Panc1 (cell line): ENCODE measurements at places on chromosomes 12 and 14. TPM values are rescaled to one million over a fixed set of nuclear protein-coding genes. Genes with fewer than 3 reads are reported as not detected.

- DNase-seq, result no peak
Observed at GRCh38 chr12:29282031-29282816, 98.7 kb downstream of the ERGIC2 start.

DNA sequence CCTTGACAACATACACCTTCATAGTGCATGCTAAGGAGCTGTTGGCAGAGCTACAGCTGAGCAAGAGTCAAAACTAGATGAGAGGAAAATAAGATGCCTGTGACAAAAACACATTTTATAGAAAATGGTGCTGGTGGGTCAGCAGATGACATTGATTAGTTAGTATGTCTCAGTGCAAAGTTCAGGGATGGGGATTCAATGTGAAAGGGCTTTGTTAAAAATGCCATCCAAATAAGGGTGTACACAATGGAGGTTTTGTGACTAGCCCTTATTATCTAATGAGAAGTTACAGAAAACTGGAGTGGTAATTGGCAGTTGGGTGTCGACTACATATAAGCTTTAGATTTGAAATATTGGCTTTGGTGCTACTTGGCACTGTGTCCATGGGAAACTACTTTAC, 169.0 kb downstream of the MON2 start:
- no peak for DNase-seq

GRCh38 chr12:121495746-121496145, 85.1 kb downstream of the KDM2B start:
- DNase-seq, result no peak

- DNase-seq, result no peak
Observed at GRCh38 chr12:108000111-108000510, 129.0 kb upstream of the WSCD2 start.

- no peak for DNase-seq
Observed at GRCh38 chr12:118327391-118327790, 45.3 kb downstream of the TAOK3 start.

DNA sequence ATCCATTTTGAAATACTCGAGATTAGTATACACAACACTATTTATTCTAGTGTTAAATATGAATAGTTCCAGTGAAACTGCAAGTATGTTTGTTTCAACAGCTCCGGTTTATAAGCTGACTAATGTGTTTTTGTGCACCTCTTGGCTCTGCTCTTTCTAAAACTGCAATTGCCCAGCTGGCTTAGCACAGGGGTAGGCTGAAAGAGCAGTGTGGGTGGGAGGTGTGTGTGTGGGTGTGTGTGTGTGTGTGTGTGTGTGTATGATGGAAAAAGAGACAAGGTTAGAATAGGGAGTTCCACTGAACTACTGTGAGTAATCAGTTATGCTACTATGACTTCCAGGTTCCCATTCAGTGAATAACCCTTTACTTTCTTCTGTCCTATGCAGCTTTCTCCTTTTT, 37.8 kb upstream of the DDHD1 start:
- no peak for DNase-seq

- no peak for DNase-seq
Observed at GRCh38 chr14:99576761-99577705, 27.0 kb downstream of the CCDC85C start.

GRCh38 chr14:53539489-53540126, 386.5 kb upstream of the DDHD1 start:
- DNase-seq, result peak; percentile 53

DNA sequence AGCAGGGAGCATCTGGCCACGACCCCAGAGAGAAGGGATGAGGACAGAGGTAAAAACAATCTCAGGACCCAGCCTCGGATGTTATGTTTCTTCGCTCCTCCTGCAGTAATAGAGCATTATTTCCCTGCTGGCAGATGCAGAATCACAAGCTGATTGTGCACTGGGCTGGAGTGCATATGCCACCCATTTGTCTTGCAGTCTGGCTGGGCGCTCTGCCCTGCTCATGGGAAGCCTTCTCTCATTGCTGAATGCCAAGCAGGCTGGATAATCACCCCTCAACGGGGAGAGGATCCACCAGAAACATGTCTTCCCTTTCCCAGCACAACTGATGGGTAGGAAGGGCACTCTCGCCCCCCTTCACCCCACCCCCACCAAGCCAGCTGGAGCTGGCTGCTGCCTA, 8.5 kb upstream of the VASH1 start:
- no peak for DNase-seq

DNA sequence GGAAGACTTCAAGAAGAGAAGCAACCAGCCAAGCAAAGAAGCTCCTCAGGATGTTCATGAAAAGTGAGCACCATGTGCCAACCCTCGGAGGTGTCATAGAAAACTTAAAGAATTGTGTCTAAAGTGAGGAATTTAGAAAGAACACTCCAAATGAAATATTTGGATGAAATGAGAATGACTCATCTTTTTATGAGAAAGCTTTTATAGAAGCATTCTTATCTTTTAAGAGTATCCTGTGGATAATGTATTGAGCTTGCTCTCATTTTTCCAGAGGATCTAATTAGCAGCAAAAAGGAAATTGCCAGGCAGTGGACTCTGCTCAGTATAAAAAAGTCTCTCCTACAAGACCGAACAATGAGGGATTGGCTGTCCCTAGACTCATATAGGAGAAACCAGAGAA, 454.9 kb downstream of the LRIG3 start:
- no peak for DNase-seq

DNA sequence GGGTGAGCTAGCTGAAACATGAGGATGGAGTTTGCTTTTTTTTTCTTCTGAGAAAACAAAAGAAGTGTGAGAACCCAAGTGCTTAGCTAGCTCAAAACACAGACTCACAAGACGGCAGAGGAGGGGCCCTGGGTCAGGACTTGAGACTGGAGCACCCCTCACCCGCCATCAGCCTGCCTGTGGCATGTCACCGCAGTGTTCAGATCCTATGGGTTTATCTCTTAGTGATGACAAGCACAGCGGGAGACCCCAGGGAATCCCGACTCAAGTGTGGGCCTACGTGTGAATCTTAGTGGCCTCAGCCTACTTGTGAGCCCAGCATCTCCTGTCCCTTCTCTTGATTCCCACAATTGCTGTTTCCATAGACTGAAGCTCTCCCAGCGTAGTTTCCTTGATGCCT, 22.9 kb downstream of the DYRK4 start:
- DNase-seq, result no peak

GRCh38 chr12:124153392-124153791, 141.5 kb upstream of the RFLNA start:
- no peak for DNase-seq

DNA sequence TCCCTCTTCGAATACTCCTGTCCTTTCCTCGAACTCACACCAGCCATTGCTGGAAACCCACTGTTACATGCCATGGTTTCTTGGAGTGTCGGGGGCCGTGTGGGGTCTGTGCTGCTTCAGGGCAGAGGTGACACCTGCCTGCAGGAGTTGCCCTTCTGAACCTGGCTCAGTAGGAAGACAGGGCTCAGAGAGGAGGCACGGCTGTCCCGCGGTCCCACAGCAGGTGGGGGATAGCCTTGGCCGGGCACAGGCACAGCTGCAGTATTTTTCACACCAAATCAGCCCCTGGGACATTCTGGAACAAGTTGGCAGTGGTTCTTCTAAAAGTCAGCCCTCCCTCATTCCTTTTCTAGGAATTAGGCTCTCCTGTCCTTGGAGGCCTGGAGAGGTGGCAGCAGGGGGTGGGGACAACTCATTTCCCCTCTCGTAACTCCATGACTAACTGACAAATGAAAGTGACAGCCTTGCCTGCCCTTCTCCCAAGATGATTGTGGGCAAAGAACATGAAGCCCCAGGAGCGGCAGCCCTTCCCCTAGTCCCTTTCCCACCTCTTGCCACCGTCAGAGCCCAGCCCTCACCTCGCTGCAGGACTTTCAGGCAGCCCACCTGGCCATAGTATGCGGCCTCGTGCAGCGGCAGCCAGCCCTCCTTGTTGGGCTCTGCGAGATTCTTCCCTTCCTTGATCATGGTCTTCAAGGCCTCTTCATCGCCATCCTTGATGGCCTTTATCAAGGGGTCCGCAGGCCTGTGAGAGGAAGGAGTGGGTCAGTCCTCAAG, 22.4 kb downstream of the ASB2 start:
- DNase-seq, result no peak

- no peak for DNase-seq
Observed at GRCh38 chr12:123171967-123172366, 21.1 kb upstream of the PITPNM2 start.

DNA sequence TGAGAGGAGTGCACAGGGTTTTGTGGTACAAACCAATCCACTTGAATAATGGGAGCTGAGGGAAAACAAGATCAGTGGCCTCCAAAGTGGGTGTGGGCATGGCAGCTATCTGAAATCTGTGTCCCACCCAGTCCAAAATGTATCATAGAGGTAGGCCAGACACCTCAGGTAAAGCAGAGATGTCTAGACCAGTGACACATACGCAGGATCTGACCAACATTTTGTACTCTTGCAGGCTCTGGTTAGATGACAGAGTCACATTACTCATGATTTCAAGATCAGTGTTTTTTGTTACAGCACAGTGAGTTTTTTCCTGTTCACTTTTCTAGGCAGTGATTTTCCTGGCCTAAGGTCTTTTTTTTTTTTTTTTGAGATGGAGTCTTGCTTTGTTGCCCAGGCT, 211.8 kb downstream of the PCNX1 start:
- no peak for DNase-seq

DNA sequence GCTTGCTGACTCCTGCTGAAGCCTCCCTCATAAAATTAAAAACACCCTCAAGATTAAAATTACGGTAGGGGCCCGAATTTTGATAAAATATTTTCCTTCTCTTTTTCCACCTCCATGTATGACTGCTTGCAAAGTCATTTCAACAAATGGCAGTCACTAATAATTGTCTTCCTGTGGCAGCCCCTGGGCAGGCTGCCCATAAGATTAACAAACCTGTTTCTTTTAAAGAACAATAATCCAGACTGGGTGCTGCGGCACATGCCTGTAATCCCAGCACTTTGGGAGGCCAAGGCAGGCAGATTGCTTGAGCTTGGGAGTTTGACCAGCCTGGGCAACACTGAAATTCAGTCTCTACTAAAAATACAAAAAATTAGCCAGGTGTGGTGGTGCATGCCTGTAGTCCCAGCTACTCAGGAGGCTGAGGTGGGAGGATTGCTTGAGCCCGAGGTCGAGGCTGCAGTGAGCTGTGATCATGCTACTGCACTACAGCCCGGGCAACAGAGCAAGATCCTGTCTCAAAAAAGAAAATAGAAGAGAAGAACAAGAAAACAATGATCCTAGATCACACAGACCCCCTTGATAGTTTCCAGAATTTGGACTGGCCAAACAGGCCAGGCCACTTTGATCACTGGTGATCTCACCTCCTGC, 8.7 kb downstream of the SAV1 start:
- no peak for DNase-seq

DNA sequence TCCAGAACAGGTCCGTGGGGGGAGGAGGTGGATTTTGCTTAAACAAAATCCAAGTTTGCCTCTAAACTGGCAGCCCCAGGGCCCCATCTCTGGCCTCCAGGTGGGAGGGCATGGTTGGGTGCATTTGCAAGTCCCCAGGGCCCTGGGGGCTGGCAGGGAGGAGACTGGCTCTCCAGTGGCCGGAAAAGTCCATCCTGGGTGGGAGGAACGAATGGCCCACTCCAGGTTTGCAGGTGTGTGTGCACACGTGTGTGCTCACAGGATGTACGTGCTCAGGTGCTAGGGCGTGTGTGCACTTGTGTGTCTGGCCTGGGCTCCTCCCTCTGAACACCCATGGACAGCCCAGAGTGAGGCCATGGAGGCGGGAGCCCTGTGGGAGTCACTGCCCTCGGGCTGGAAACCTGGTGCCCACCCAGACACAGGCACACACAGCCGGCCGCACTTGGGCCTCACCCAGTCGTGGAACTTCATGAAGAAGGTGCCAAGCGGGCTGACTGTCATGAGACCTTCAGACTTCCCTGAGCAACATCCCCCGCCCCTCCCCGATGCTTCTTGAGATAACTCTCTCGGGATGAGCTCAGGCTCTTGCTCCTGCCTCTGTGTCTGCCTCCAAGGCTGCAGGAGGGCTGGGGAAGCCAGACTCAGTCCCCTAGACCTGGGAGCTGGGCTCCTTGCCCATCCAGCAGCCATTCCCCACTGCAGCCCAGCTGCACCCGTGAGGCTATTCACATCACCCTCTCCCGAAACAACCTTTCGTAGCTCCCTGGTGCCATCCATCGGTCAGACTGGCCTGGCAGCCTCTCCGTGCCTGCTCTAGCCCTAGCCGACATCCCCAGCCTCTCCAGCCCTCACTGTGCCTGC, 9.4 kb downstream of the AHNAK2 start:
- DNase-seq, result no peak

Gene C3AR1
- not detected for total RNA-seq

Gene BDKRB2
- 0.05 TPM for total RNA-seq
